ENCODE measurements at places on chromosomes 12 and 14. TPM values are rescaled to one million over a fixed set of nuclear protein-coding genes. Genes with fewer than 3 reads are reported as not detected.

LAG3 gene
- 91.9 TPM for total RNA-seq

SPATS2 gene
- 12.3 TPM for total RNA-seq

TAS2R42 gene
- total RNA-seq, result not detected

ATP2B1 gene
- 29.7 TPM for total RNA-seq

CLEC2A gene
- not detected for total RNA-seq

KRT71 gene
- total RNA-seq, result not detected

CMTM5 gene
- not detected for total RNA-seq

PLEKHA5 gene
- 13.5 TPM for total RNA-seq

RHOJ gene
- not detected for total RNA-seq

SLC6A12 gene
- total RNA-seq, result not detected
